ENCODE measurements at places on chromosomes 6 and 20.

GRCh38 chr6:109102762-109103161 lies 7.5 kb downstream of the CEP57L1 start:
- DNase-seq, result no peak

- DNase-seq, result no peak
Measured at GRCh38 chr6:132892929-132893771, 78.8 kb downstream of the RPS12 start.

DNA sequence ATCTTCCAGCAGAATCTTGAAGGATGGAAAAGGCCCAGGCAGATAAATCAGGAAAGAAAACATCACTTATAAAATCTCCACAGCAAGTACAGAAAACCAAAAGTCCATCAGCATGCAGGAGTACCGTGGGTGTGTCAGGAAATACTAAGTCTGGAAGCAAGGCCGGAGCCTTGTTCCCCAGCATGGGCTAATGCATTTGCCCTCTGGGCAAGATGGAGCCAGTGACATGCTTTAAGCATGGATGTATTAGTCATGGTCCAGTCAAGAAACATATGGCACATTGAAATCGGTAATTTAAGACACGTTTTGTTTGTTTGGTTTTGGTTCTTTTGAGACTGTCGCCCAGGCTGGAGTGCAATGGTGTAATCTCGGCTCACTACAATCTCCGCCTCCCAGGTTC lies 506.0 kb upstream of the JARID2 start:
- no peak for DNase-seq

- DNase-seq, result no peak
Measured at GRCh38 chr20:62879275-62880146, 17.9 kb upstream of the TCFL5 start.

DNA sequence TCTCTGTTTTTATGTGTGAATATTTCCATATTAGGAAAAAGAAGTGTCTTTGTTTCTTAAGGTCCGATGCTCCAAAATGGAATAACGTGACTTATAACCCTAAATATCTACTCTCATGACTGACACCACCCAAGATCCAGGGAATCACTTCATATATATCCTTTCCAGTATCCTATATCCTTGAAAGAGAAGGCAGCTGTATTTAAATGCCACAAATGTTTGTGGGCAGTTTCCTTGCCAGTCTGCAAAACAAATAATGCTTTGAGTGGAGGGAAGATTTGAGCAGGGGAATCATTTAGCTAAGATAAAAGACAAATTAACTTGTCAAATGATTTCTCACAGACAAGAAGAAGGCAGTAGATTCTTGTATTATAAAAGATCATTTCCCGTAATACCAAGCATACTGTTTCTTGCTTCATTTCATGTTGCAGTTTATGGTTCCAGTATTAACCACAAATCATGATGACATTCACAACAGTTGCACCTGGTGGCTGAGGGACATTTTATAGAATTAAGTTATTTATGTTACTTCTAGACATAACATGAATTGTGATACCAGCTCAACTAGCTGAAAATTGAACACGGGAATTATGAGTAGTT lies 30.0 kb upstream of the FABP7 start:
- no peak for DNase-seq

DNA sequence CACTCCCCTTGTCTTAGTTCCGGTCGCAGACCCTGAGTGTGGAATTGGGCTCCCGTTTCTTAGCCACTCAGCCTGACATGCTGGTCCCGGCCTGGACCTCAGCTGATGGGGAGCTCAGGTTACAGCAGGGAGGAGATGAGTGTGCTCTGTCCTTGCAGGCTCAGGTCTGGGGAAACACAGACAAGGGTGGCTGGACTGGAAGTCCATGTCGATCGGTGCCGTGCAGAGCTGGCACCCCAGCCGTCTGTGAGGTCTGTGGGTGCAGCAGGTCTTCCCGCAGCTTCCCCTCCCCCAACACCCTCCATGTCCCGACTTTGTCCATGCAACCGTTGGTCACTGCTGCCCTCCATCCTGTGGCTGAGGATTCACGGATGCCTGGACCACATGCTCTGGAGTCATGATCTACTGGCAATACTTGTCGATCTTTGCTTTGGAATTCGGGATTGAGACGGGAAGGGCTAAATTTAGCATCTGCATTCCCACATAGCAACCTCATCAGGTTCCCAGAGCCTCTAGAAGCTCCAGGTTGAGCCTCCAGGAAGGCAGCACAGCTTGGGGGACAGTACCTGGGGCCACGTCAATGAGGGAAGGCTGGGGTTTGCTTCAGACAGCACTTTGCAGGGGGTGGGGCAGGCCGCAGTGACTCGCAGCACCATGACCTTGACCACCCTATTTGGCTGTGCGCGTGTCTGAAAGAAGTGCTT lies 118.8 kb downstream of the PSMB1 start:
- DNase-seq, result no peak

- no peak for DNase-seq
Measured at GRCh38 chr6:129638055-129638684, 71.8 kb downstream of the ARHGAP18 start.
